ENCODE measurements at places on chromosomes 2 and 18.
A peak's percentile ranks its signal among the peaks of the same experiment; 100 is the strongest.

- peak; percentile 63 for DNase-seq
These were observed 4.3 kb downstream of the ITPRIPL1 start for GRCh38 chr2:96329456-96329855.

DNA sequence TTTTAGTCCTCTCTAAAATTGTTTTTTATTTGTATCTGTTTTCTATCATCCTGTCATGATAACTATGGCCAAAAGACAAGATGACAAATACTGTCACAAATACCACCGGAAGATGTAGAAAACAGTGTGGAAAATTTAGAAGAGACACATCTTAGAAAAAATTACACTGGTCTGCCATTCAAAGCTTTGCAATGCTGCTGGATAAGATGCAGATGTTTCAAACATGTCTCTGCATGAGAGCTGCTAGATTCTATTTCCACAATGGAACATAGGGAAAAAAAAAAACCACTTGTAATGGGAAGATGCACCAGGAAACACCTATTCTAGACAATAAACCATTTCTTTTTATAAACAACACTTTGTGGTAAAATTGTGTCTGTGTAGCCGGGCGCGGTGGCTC lies 5.8 kb upstream of the TAF1B start:
- DNase-seq, result no peak

- no peak for DNase-seq
These were observed 40.2 kb downstream of the CCBE1 start for GRCh38 chr18:59657012-59657411.

GRCh38 chr18:48249854-48250253 lies 159.3 kb downstream of the ZBTB7C start:
- no peak for DNase-seq

- no peak for DNase-seq
These were observed 96.2 kb upstream of the SNTG2 start for GRCh38 chr2:854460-854859.

DNA sequence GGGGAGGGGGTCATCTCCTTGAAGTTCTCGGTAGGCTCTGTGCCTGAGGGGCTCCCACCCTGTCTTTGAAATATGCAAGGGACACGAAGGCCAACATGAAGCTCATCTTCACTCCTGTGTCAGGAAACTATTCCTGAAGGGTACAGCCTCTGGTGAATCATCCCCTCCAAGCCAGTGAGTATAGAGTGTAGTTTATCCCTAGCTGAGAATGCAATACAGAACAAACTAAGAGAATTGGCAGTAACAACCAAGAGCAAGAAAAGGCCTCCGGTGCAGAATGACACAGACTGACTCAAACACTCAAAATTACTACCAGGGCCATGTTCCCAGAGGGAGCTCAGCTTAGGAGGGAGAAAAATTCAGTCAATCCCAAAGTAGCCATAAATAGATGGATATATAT lies 413.3 kb downstream of the BCL11A start:
- DNase-seq, result peak; percentile 52

GRCh38 chr2:71876542-71877451 lies 270.9 kb downstream of the CYP26B1 start:
- DNase-seq, result no peak

DNA sequence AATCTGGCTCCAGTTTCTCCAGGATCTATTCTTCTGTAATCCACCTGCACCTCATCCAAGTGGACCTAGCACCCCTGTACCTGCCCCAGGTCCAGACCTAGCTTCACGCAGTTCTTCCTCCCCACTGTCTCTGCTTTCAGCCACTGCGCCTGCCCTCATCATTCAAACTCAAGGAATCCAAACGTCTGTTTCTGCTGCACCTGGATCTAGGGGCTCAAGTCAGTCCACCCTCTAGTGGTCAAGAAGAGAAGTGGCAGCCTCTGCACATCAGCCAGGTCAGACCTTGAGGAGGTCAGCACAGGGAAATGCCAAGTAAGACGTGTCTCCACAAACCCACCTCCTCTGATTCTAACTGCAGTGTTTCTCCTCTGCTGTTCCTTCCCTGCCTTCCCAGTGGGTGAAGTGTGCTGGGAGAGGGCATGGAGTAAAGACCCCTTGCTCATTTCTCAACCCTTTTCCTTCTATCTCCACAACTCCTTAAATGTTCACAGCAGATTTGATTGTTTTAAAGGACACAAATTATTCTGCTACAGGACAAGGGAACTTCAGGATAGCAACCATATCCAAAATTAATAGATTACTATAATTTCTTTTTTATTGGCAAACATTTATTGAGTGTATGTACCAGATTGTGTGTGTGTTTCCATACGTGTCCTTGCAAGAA lies 8.6 kb upstream of the RNF152 start:
- peak; percentile 50 for DNase-seq

DNA sequence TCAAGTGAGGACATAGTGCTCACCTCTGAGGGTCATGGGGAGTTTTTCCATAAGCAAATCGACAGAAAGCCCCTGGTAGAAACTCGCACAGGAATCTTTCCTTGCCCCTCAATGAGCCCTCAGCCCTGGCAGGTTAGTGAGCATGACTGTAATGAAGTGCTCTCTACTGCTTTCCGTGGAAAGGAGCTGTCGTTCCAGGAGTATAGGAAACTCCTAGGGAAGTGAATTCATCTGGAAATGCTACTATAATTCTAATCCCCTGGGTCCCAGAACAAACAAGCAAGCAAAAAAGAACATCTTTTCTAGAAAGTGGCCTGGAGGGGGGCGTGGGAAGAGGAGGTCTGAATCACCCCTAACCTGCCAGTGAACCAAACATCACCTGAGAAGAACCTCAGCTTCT lies 18.1 kb downstream of the BCL2L11 start:
- no peak for DNase-seq

- DNase-seq, result peak; percentile 5
These were observed 123.4 kb upstream of the CDH20 start for GRCh38 chr18:61209801-61210200.

- DNase-seq, result peak; percentile 20
These were observed 227.2 kb upstream of the SETBP1 start for GRCh38 chr18:44453505-44453904.

GRCh38 chr2:233620204-233620603 lies 2.8 kb downstream of the UGT1A8 start:
- no peak for DNase-seq

DNA sequence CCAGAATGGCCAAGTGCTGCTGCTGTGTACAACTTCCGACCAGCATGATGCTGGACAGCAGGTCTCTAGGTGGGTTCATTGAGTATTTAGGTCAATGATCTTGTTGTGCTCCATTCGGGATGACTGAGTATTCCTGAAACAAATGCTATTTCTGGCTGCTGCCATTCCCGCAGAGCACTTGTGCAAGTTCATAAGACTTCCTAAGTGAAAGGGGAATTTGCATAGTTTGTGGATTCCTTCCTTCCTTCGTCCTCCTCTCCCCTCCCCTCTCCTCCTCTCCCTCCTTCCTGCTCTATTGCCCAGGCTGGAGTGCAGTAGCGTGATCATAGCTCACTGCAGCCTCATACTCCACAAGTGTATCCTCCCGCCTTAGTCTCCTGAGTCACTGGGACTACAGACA lies 40.4 kb downstream of the LDLRAD4 start:
- DNase-seq, result peak; percentile 24

GRCh38 chr18:50399582-50399981 lies 24.7 kb downstream of the SKA1 start:
- DNase-seq, result peak; percentile 4

- DNase-seq, result peak; percentile 56
These were observed 109.8 kb downstream of the AP1S3 start for GRCh38 chr2:223727562-223727961.

DNA sequence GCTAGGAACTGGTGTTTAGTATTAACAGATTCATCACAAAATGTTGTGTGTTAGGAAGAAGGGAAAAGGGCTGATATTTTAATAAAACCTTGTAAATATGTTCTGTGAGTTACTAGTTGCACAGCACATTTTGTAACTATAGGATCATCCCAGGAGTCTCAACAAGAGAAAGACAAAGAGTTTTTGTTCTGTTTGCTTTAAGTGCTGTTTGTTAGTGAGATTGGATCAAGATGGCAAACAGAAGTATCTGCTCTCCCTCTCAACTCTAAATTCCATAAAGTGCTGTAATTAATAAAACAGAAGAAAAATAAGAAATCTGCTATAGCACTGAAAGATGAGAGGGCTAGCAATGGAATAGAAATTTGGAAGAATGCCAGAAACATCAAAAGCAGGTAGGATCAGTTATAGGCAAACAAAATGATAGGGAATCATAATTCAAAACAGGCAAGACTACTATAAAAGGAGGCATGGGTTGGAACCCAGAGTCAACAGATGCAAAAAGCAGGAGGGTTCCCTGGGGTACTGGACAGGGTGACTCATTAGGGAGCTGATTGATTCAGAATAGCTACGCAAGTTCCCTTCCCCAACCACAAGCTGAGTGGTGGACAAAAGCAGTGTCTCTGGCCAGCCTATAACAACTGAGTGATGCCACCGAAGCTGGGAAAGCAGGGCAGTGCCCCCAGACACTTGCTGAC lies 75.8 kb downstream of the DYNC1I2 start:
- DNase-seq, result peak; percentile 49

- DNase-seq, result no peak
These were observed 15.2 kb downstream of the M1AP start for GRCh38 chr2:74632939-74633312.

GRCh38 chr2:158994920-158995676 lies 26.7 kb downstream of the TANC1 start:
- DNase-seq, result no peak

- peak; percentile 21 for DNase-seq
These were observed 2.5 kb upstream of the SMIM21 start for GRCh38 chr18:75429975-75430374.

DNA sequence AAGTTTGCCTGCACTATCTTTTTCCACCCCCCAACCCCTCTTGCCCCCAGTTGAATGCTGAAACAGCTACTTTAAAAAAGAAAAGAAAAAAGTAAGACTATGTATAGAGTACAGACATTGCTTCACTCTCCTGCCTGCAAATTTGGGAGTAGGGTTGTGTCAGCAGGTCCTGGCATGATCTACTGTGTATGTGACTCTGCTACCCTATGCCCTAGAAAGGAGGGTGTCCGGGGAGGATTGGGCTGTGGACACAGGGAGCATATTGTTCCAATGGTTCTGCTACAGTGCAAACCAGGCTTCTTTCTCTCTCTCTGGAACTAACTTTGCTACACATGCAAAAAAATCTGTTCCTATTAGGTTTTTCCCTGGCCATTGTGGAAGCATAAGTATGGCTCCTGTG lies 9.9 kb upstream of the ZEB2 start:
- DNase-seq, result no peak

- no peak for DNase-seq
These were observed 231.7 kb downstream of the GBX2 start for GRCh38 chr2:235936493-235936892.

DNA sequence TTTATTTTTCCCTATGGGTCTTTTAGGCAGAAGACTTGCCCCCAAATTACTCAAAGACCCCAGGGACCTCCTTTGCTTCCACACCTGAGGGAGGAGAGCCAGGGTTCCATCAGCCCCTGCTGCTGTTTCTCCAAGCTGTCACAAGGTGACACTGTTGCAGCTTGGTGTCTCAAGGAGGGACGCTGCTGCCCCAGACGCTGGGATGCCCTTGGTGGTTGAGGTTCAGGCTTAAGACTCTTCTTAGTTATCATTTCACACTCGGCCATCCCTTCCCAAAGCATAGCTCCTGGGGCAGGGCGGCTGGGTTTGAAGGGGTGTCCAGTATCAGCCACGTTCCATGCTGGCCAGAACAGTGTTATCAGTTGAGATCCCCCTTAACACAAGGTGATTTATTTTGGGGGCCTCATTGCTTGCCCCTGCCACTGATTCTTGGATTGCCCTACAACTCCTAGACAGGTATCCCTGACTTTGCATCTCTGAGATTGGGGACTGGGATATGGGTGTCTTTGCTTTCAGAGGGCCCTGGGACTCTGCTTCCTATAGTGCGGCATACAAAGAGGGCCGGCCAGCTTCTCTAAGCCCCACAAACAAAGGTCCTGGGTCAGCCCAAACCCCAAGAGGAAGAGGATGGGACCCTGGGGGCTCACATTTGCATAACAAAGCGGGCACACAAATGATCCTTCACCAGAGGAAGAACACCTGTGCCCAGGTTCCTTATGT lies 22.7 kb downstream of the GPR55 start:
- peak; percentile 62 for DNase-seq

- no peak for DNase-seq
These were observed 89.2 kb upstream of the STK17B start for GRCh38 chr2:196260546-196260945.

DNA sequence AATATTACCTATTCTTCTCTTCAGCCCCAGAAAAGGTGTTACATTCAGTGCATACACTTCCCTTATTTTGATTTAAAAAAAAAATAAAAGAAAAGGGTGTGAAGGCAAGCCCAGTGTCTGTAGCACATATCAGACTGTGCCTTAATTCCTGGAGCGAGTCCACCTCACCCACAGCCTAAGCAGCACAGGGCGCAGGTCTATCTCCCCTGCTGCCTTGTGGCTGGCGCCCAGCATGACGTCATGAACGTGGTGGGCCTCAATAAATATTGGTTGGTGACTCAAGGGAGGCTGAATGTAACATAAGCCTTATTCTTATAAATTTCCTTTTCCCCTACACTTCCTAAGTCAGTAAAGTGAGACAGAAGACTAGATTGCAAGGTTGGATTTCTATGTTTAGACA lies 26.4 kb downstream of the ST3GAL5 start:
- no peak for DNase-seq

- no peak for DNase-seq
These were observed 38.5 kb upstream of the MYO3B start for GRCh38 chr2:170139276-170139967.

DNA sequence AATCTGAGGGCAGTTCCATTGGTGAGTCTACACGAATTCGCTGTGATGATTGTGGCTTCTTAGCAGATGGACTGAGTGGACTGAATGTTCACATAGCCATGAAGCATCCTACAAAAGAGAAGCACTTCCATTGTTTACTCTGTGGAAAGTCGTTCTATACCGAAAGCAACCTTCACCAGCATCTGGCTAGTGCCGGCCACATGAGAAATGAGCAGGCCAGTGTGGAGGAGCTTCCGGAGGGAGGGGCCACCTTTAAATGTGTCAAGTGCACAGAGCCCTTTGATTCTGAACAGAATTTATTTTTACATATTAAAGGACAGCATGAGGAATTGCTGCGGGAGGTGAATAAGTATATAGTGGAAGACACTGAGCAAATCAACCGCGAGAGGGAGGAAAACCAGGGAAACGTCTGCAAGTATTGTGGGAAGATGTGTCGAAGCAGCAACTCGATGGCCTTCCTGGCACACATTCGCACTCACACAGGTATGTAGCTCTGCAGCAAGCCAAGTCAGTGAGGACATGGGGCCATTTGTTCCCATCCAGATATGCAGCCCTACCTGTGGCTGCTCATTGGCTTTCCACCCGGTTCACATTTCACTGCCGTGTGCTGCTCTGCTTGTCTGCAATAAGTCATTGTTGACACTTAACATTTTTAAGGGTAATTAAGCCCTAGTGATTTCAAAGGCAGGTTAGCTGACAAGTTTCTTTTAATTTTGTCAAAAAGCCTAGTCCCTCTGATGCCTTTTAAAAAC lies 37.7 kb downstream of the ZNF407 start:
- DNase-seq, result no peak

GRCh38 chr18:50956116-50956515 lies 11.7 kb upstream of the ELAC1 start:
- no peak for DNase-seq

- no peak for DNase-seq
These were observed 426.2 kb downstream of the NCKAP5 start for GRCh38 chr2:133142087-133142486.

GRCh38 chr2:191864628-191865374 lies 17.9 kb upstream of the CAVIN2 start:
- DNase-seq, result peak; percentile 59
